ENCODE measurements at places on chromosomes 6 and 20. TPM values are rescaled to one million over a fixed set of nuclear protein-coding genes. Genes with fewer than 3 reads are reported as not detected.

The TTK gene
- 23.4 TPM for polyA plus RNA-seq

The PPDPF gene
- 341 TPM for polyA plus RNA-seq

The AIF1 gene
- 78.2 TPM for polyA plus RNA-seq

The ZNF391 gene
- polyA plus RNA-seq: 10.3 TPM

The CTAGE9 gene
- not detected for polyA plus RNA-seq

The EFCAB8 gene
- 0.04 TPM for polyA plus RNA-seq

The AP5S1 gene
- 11.8 TPM for polyA plus RNA-seq

The POM121L2 gene
- polyA plus RNA-seq: not detected

The FNDC1 gene
- polyA plus RNA-seq: 6.4 TPM

The TSPO2 gene
- 0.82 TPM for polyA plus RNA-seq

DNA sequence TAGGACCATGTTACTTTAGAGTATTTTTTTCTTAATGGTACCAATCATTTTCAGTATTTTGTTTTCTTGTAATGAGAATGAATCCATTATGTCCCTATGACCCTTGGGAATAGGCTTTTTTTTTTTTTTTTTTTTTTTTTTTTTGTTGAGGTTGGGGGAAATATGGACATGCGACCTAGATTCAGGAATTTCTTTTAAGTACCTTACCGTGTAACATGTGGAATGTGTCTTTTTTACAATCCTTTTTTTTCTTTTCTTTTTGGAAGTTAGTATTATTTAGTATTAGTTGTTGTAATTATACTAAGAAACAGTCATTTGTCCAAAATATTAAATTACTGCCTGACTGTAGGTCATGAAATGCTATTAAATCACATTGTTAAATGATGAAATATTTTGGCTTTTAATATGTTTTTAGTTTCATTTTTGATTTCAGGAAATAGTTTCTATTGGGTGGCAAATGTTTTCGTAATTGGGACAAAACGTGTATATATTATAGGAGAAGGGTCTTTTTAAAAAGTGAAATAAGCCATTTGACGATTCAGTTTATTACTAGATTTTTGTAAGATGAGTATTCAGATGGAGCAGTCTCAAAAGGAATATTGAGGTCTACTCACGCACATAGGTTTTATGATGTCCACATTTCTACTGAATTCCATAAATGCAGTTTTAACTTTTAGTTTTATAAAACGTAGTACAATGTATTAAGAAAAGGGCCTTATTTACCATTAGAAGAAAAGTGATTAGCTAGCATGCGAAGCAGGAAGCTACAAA, 4.9 kb downstream of the ARID1B start:
- DNase-seq: no peak

- DNase-seq: no peak
Observed at GRCh38 chr20:46226602-46227001, 81.7 kb downstream of the CDH22 start.

GRCh38 chr6:101689156-101689555, 295.6 kb downstream of the GRIK2 start:
- no peak for DNase-seq

DNA sequence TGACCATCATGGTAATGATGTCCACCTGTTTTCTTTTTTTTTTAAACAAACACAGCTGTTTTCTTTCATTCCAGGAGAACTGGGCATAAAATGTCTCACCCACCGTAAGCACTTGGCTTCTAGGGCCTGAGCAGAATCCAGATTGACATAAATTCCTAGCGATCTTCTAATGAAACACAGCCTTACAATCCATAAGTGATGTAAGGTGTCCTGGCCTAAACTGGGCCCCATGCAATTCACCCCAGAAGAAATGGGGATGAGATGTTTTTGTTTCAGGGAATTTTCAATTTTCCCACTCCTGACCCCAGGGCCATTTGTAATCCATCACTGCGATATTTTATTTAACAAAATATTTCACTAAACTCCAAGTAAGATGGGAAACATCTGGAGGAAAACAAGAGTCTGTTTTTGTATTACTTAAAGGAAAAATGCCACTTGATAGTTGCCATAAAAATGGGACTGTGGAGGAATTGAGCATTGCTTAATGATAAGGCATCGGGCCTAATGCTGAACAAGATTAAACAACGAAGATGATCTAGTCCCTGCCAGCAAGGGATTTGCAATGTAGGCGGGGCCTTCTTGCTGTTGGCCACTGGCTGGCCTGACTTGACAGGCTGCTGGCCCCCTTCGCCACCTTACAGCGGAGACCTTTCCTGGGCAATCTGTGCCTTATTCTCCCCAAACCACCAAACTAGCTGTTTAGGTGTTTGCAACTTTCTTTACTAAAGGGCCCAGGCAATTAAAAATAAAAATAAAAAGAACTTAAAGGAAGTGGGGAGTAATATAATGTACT, 183.7 kb downstream of the CD109 start:
- DNase-seq: no peak

GRCh38 chr6:73586416-73586974, 65.7 kb upstream of the EEF1A1 start:
- no peak for DNase-seq

DNA sequence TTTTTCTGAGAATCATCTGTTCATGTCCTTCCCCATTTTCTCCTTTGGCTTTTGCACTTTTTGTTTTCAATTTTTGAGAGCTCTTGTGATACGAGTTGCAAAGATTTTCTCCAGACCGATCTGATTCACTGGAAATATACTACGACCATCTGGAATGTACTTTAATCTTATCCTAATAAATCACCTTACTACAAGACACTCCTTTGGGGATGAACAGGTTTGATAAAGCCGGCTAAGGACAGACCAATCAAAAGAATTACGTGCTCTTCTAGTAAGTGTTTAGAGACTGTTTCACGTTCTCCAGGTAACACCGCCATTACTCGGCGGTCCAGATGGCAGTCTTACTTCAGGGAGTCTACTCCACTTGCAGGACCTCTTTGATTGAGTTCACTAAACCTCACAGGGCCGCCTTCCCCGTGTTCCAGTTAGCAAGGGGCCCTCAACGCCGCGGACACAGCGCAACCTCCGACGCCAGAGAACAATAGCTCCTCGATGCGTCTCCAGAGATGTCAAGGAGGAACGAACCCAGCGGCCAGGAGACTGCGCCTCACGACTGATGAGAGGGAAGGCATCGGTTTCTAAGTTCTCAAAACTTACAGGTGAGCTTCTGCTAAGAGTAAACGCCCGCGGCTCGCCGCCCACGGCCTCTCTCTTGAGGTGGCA, 920 bp upstream of the WTAP start:
- no peak for DNase-seq

DNA sequence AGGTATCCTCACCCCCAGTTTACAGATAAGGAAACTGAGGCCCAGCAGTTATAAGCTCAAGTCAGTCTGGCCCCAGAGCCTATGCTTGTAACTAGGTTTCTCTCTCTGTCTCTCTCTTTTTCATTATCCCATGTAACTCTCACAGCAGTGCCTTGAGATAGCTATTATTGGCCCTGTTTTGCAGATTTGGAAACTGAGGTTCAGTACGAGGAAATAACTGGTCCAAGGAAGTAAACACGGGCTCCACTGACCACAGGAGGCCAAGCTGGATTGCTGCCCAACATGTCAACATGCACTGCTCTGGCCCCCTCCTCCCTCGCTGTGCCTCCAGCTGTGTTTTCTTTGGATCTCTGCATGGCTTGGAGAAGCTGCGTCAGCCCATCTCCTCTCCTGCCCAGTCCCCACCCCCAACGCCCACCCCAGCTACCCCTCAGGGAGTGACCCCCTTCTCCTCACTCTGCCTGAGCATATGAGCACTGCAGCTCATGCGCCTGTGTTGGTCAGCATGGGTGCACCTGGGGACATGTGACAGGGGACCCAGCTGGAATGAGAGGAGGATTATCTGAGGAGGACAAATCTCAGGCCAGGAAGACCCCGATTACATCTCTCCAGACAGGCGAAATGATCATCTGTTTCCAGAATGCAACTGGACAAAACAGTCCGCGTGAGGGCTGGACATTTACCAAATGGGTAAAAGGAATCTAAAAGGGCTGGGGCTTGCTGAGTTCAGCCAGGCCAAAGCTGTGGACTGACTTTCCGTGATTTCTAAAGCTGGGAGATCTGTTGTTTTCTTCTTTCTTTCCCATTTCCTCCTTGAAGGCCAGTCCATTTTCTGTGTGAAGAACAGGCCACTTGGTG, 7.8 kb upstream of the PLTP start:
- peak; percentile 82 for DNase-seq

DNA sequence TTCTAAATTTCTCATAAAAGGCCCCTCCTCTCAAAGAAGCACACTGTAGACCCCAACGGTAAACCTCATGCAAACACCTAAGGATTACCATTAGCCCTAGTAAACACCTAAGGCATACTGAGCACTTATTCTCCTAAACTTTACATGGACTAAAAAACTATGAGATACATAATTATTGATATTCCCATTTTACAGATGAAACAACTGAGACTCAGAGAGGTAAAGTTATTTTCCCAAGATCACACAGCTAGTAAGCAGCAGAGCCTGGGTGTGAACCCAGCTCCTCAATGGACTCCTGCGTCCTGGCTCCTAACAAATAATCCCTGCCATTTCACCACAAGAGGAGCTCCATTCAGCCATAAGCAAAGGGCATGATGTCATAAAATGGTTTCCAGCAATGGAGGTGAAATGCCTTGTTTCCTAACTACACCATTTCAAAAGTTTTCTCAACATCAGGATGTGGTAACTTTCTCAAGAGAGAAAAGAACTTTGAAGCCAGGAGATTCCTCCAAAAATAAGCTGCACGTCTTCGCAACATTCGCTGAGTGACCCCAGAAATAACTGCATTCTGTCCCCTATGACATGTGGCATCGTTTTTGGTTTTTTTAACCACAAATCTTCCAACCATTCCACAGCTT, 4.1 kb downstream of the ATP9A start:
- no peak for DNase-seq

GRCh38 chr6:20691185-20691584, 156.9 kb downstream of the CDKAL1 start:
- no peak for DNase-seq

DNA sequence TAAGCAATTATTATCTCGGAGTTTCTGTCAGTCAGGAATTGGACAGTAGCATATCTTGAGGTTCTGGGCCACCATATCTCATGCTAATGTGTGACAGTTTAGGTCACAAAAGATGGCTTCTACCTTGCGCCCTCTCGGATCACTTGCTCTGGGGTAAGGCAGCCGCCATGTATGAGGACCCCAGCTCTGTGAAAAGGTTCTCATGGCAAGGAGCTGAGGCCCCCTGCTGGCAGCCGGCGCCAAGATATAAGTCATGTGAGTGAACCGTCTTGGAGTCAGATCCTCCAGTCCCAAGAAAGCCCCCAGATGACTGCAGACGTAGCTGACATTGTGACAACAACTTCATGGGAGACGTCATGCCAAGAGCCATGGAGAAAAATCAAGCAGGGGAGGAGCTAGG, 670.8 kb downstream of the KIF16B start:
- no peak for DNase-seq

DNA sequence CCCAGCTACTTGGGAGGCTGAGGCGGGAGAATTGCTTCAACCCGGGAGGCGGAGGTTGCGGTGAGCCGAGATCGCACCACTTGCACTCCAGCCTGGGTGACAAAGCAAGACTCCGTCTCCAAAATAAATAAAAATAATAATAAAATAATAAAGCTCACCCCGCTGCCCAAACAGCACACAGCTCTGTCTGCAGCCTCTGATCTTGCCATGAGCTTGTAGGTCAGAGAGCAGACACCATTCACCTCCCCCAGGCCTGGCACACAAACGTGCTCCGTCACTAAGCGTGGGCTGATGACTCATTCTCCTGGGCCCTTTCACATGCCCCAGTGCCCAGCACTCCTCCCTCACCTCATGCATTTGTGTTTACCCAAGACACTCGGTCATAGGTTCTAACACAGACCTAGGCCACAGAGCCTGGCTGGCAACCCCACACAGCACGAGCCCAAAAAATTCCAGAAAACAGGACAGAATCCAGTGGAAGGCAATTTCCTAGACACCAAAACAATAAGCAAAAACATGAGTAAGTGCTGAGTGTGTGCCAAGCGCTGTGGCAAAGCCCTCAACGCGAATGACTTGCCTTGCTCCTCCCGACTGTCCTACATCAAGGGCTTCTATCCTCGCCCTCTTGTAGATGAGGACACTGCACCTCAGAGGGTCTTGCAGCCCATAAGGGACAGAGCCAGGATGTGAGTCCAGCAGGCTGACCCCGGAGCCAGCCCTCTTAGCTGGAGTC, 18.0 kb downstream of the ATP9A start:
- DNase-seq: no peak

DNA sequence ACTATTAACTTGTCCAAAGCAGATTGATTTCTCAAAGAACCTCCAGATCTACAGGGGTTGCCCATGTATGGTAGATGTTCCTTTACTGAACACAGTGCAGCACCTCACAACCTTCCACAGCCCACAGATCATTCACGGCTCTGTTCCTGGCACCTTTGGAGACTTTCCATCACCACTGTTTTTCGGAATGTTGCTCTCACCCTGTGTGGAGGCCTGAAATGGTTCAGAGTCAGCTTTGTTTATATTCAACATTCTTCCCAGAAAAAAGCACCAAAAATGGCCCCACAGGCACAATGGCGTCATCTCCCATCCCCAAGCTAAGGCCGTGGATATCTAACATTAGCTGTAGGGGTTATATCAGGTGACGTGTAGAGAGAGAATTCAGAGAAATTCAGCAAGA, 74.7 kb downstream of the DHX35 start:
- DNase-seq: no peak

- DNase-seq: no peak
Observed at GRCh38 chr20:63934271-63935068, 21.7 kb downstream of the UCKL1 start.

DNA sequence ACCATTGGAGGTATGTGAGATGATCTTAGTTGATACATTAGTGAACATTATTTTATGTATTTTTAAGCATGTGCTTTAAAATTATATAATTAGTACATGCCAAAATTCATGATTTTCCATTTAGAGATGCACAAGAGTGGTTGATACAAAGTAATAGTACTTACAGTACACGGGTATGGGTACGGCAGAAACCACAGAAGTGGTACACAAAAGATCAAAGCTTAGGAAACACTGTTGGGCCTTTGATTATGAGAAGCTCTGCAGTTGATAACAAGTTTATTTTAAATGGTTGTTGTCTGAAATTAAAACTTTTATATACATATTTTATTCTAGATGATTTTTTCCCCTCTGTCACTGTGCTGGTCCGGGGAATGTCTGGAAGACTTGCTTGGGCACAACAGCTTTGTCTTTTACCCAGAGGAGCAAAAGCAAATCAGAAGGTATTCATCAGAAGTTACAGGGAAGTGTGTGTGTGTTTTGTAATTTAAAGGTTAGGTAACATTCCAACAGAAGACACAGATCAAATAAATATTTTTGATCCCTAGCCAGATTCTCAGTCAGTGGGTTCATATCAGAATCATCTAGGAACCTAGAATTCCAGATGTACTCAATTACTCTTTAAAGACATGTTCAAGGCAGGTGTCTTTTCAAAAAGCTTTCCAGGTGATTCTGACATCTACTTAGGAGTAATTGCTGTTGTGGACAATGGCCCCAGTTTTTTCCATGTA, 32.5 kb upstream of the ADIG start:
- no peak for DNase-seq

- DNase-seq: no peak
Observed at GRCh38 chr6:149247385-149247763, 70.1 kb upstream of the TAB2 start.

Data from renal cortex interstitium (tissue), 15 donors.